Activated T-cell treated with anti-CD3 and anti-CD28 coated beads, Interleukin-2, amount 50 U/mL, for 72 hours (primary cell): ENCODE measurements at places on chromosomes 11 and 22.
A peak's percentile ranks its signal among the peaks of the same experiment; 100 is the strongest.

GRCh38 chr11:116773203-116774097, 663 bp upstream of the BUD13 start:
- DNase-seq = no peak

GRCh38 chr11:94171693-94172440, 43.2 kb downstream of the PANX1 start:
- DNase-seq = peak; percentile 52

GRCh38 chr11:125001079-125001778, 47.2 kb downstream of the CCDC15 start:
- DNase-seq = no peak

- DNase-seq = no peak
Observed at GRCh38 chr11:75589933-75590332, 27.9 kb downstream of the SERPINH1 start.

GRCh38 chr11:73210916-73211667, 7.0 kb upstream of the P2RY2 start:
- no peak for DNase-seq

- peak; percentile 10 for DNase-seq
Observed at GRCh38 chr22:31753005-31753633, 700 bp upstream of the DEPDC5 start.
